ENCODE measurements at places on chromosomes 16 and 17.
A peak's percentile ranks its signal among the peaks of the same experiment; 100 is the strongest.

DNA sequence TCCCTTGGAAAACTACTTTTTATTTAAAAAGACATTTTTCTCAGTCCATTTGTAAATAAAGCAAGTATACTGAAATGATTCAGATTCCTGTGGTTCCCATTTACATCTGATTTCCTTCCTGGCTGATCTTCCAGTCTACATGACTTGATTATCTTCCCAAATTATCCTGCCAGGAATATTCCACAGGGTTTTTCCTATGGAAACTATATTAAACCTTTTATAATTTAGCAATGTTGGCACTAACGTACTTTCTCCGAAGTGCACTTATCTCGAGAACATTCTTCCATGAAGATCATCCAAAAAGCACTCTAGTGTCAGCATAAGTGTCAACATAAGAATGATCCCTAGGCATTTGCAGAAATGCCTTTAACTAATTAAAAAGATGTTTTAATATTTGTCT is 347.7 kb upstream of the KIF2B start:
- no peak for DNase-seq

DNA sequence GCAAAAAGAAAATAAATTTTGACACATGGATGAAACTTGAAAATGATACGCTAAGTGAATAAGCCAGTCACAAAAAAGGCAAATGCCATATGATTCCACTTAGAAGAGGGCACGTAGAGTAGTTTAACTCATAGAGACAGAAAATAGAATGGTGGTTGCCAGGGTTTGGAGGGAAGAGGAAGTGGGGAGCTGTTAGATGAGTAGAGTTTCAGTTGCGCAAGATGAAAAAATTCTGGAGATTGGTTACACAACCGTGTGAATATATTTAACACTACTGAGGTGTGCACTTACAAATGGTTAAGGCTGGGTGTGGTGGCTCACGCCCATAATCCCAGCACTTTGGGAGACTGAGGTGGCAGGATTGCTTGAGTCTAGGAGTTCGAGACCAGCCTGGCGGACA is 93.4 kb upstream of the TMEM132E start:
- DNase-seq = no peak

DNA sequence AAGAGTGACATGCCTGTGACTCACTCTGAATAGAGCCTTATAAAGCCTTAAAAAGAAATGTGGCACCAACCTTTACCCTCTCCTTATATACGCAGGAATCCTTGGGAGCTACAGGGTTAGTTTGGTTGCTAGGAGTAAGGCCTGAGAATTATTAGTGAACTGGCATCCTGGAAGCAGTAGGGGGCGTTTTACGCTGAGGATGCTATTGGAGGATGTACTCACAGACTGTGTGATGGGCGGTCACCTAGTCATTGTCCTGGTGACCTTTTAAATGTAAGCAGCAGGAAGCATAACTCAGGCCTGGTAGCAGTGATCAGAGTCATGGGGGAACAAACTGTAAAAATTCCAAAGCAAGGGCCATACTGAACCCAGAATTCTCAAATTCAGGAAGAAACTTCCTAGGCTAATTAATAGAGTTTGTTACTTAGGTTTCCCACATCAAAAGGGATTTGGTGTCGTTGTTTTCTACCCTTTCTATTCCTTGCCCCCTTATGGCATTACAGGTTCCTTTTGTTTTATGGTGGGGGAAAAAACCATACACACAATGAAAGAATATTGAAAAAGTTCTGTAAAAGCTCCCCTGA is 153.8 kb downstream of the SNX11 start:
- DNase-seq = peak; percentile 21

DNA sequence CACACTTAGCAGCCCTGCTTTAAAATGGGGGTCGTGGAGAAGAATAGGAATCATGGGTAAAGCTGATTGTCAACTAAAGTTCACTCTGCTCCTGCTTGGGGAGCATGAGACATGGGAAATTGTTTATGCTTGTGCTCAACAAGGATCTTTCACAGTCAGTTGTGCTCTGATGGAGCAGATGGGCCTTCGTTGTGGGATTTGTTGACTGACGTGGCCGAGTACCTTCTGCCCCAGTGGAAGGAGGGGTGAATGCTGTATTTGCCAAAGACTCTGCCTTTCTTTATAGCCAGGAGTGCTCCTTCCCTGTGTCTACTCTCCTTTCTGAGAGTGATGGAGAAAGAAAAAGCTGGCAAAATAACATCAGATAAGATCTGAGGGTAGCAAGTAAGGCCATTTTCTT is 11.4 kb downstream of the ARSG start:
- DNase-seq = no peak

GRCh38 chr17:73536700-73537605 is 107.3 kb downstream of the SDK2 start:
- DNase-seq = no peak

- DNase-seq = no peak
Observed at GRCh38 chr16:6019490-6019991, 921.9 kb upstream of the EEF2KMT start.

- no peak for DNase-seq
Observed at GRCh38 chr16:73053364-73054124, 5.6 kb upstream of the ZFHX3 start.

DNA sequence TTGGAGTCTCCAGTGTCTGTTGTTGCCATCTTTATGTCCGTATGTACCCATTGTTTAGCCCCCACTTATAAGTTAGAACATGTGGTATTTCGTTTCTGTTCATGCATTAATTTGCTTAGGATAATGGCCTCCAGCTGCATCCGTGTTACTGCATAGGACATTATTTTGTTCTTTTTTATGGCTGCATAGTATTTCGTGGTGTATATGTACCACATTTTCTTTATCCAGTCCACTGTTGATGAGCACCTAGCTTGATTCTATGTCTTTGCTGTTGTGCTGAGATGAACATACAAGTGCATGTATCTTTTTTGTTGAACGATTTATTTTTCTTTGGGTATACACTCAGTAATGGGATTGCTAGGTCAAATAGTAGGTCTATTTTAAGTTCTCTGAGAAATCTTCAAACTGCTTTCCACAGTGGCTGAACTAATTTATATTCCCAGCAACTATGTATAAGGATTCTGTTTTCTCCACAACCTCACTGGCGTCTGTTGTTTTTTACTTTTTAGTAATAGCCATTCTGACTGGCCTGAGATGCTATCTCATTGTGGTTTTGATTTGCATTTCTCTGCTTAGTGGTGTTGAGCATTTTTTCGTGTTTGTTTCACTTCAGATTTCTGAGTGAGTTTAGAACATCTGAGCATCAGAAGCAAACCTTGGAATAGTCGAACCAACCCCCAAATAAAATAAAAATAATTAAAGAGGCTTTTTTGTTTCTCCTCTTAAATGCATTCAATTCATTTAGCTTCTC is 304.7 kb downstream of the ZFHX3 start:
- no peak for DNase-seq

DNA sequence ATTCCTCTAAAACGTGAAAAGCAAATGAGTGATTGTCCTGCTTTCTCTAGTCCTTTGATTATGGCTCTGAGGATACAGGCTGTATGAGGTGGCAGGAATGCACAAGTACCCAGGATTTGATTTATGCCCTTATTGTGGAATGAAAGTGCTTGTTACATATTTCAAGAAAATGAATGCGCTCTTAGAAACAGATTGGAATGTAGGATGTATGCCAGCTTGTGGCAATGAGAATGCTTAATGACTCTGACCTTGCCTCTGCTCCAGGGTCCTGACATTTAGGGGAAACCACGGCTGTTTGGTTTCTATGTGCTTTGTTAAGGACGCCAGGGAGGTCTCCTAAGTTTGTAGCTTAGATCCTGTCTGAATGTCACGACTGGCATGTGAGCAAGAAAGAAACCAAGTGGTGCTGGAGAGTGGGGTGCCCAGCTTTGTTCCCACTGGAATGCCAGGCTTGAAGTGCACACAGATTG is 22.0 kb downstream of the PRCD start:
- no peak for DNase-seq

GRCh38 chr16:56478281-56479049 is 27.1 kb downstream of the OGFOD1 start:
- peak; percentile 39 for DNase-seq

DNA sequence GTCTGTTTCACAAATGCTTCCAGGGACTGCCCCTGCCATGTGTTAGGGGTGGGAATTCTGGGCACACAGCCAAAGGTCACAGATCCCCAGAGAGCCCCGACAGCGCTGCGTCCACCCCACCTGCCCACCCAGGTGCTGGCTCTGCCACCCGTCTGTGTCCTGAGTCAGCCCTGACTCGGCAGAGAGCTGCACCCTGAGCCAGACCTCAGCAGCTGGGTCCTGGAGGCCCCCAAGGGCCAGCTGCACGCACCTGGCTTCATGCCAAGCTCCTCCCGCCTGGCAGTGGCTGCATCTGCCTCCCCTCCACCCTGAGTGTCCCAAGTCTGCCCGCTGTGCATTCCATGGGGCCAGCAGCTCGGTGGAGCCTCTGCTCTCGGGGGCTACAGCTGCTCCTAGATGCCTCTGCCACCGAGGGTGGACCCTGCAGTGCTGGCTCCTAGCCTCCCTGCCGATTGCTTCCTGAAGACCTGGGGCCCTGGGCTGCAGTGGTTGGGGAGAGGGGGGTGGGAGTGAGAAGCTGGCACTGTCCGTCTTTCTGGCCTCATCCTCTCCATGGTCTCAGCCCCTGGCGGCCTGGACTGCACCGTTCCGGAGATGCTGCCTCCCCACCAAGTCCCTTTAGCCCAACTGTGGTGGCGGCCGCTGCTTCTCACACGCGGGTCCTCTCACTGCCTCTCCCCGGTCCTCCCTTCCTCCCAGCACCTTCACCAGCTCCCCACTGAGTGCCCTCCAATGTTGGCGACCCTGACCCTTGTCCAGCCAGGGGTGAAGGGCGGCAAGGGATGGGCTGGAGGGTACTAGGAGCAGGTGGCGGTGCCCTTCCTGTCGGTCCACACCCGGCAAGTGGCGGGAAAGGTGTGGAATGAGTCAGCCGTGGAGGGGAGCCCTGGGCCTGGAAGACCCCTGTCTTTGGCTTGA is 3.0 kb downstream of the SECTM1 start:
- DNase-seq = peak; percentile 48

DNA sequence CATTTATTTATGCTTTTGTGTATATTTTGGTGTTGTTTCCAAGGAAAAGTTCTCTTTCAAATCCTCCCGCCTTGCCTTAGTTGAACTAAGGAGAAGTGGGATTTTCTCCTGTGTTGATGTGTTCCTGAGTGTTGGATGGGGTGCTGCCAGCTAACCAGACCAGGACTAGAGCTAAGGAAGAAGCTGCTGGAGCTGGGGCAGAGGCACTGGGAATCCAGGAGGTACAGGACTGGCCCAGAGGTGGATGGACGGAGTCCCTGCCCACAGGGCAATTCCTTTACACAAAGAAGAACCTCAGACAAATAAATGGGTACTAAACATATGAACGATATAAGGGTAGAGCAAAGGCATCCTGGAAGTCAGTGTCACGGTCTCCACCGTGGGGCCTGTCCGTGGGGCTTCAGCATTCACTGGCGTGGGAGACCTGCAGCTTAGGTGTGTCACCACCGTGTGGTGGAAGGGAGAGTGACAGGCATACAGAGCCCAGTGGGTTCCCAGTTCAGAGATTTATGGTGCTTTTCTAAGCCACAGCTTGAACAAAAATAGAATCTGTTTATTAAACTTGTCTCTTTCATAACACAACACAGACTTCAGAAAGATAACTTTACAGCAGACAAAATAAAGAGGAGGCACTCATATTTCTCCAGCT is 270.7 kb downstream of the NTN1 start:
- DNase-seq = peak; percentile 23

DNA sequence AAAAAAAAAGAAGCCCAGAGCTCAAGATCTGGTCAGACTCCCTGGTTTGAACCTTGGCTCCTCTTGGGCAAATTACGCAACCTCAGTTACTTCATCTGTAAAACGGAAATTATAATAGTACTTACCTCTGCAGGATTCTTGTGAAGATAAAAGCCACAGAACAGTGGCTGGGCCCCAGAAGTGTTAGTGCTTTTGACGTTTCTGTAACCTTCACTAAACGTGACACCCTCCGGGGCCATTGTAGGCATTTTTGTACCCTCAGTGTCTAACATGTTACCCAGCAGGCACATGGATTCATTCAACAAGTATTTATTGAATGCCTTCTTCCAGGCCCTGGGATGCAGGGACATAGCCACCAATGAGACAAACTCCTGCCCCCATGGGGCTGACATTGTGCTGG is 58.0 kb downstream of the PITPNC1 start:
- DNase-seq = no peak

GRCh38 chr17:39365242-39365641 is 36.2 kb downstream of the FBXL20 start:
- DNase-seq = no peak

- DNase-seq = no peak
Observed at GRCh38 chr17:28973425-28973824, 22.1 kb upstream of the PHF12 start.

DNA sequence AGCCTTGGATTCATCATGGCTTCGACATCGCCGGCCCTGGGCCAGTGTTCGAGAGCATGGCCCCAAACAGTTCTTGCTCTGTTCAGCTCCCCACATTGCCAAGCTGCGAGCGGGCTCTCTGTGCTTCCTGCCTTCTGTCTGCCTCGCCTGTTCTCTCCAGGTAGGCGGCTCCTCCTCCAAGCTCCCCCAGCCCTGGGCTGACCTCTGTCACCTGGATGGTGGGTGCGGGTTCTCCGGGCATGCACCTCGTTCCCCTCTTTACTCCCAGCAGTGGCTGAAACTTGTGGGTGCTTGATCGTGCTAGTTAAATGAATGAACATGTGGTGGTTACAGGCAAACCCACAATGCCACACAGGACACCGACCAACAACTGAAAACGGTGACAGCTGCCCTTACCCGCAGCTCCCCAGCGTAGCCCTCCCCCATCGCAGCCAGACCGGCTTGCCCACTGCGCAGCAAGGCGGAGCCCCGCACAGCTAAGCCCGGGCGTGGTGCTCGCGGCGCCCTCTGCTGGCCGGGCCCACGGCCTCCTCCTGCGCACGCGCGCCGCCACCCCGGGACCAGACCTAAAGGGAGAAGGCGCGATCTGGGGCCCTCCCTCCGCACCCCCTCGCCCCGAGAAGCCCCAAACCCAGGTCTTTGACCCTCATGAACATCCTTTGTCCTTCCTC is 23.0 kb upstream of the EIF1 start:
- peak; percentile 94 for DNase-seq

DNA sequence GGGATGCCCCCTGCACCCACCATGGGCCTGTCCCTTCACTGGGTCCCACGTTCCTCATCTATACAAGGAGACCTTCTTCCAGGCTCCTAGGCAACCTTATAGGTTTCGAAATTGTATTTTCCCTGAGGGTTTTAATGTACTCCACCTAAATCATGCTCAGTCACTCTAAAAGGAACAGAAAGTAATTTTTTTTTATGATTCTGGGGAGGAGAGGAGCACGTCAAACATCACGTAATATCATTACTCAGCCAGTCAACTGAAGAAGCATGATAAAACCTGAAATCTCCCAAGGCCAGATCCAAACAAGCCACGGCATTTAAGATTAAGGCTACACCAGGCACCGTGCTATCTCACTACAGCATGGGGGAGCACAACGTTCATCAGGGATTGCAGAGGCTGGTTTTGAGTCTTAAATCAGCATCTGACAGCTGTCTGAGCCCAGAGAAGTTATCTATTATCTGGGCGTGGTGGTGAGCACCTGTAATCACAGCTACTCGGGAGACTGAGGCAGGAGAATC is 3.9 kb upstream of the TMEM114 start:
- DNase-seq = peak; percentile 79

DNA sequence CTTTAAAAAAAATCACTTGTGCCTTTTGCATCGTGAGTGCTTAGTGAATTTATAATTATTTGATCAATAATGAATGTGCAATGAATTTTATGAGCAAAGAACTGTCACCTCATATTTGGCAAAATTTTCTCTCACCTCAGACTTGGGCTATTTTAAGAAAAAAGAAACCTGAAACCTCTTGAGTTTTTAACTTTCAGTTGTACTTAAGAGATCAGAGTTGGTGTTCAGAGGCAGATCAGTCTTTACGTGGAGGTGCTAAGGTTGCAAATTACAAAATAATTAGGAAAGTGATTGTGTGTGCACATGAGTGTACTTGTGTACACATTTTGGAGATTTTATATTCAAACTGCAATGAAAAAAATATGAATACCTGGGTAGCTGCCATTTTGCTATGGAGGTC is 218.7 kb upstream of the RBFOX1 start:
- DNase-seq = no peak
